Stimulated activated CD8-positive, alpha-beta memory T cell treated with anti-CD3 and anti-CD28 coated beads, Interleukin-15, amount 100 ng/mL, for 24 hours (primary cell): ENCODE measurements at places on chromosomes 7 and 10.

DNA sequence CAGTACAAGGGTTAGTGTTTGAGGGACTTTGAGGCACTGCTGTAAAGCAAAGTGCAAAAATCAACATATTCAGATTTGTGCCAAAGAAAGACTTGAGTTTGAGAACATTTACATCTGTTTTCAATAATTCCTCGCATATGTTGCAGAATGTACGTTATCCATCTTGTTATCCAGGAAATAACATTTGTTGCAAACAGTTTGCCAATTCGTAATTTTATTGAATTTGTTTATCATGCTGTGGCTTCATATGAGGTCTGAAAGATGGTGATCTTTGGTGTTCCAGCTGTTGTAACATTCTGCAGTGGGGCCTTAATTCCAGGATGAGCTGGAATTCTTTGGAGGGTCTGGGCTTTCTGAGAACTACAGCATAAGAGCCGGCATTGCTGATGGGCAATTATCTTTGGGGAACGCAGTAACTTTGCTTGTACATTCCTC is 396.2 kb downstream of the LRMDA start:
- no peak for DNase-seq

- no peak for DNase-seq
These were observed 105.6 kb downstream of the NSUN6 start for GRCh38 chr10:18545621-18546305.

- DNase-seq: no peak
These were observed 58.9 kb upstream of the FAM20C start for GRCh38 chr7:133470-133869.

DNA sequence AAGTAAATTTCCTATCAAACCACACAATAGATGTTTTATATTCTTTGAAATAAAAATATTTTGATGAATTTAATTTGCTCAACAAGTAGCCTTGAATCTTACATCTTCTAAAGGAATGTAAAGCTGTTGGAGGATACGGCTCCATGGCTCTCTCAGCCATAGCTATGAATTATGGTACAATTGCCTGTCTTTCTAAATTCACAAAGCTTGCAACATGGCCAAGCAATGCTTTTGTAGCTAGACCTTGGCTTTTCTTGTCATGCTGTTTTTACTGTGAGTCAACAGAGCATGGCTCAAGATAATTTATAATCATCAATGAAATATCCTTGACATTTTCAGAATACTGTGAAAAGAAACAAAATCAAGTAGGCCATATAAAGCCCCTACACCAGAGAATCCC is 286.7 kb downstream of the CACNA2D1 start:
- no peak for DNase-seq

GRCh38 chr7:6340241-6340640 is 67.8 kb upstream of the CYTH3 start:
- no peak for DNase-seq

DNA sequence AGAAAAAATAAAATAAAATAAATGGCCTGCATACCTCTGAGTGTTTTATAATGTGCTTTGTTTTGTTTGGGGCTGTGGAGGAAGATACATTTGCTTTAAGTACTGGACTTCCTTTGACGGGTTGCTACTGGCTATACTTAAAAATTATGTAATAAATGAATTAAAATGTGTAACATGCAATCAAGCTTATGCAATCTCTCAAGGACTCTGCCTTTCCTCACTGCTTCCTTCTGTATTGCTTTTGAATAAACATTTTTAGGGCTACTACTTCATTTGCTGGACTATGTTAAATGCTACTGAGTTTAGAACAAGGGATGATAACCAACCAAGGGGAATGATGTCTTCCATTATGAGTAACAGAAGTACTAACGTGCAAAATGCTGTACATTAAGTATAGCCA is 91.6 kb downstream of the ETV1 start:
- no peak for DNase-seq

DNA sequence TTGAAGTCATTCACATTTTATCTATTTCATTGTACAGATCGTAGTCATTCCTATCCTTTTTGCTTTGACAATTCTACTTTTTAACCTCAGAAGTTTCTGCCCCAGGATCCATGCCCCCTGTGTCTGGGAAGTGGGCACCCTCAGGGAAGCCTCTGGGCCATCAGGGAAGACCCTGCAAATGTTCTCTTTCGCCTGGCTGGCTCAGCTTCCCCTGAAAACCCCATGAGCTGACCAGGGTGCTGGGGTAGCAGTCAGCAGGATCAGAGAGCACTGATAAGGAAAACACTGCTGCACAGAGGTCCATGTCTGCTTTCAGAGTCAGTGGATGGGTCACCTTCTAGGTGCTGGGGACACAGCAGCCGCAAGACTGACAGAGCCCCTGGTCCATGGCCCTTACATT is 23.8 kb downstream of the CUZD1 start:
- no peak for DNase-seq

DNA sequence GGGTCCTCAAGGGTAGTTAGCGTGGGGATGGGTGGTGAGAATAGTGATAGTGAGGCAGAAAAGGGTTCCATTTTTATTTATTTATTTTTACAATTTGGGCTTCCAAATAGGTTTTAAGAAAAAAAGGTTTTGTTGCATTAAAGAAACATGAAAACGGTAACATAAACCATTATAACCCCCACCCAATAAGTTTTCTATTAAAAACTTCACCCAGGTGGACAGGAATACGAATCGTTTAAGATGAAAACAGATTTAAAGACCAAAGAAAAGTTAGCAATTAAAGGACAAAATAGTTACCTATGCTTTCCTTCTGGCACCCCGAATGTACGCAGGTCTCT is 78.7 kb downstream of the ZFAND4 start:
- DNase-seq: no peak

DNA sequence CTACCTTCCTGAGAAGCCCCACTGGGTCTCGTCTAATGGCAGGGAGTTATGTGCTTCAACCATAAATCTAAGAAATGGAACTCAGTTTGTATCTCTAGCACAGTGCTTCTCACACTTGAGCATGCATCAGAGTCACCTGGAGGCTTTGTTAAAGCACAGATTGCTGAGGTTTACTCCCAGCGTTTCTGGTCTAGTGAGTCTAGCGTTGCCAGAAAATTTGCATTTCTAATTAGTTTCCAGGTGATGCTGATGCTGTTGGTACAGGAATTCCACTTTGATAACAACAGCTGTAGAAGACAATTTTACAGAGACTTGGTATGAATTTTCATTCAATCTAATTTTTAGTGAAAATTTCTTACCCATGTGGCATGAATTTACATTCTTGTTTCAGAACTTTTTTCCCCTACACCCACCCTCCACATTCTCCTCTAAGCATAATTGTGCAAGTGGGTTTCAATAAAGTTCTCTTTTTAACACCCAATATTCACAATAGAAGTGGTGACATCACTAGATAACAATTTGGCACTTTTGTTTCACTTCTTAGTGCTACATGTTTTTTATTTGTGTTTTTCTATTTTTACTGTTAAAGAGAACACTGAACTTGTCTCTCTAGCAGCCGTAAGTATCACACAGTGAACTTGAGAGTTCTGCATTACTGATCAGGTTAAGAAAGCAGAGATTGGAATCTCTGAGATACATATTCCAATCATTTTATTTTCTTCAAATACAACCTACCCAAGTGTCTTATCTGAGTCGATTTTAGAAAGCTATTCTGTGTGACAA is 48.4 kb upstream of the BET1 start:
- DNase-seq: no peak
